ENCODE measurements at places on chromosomes 12 and 14.
A peak's percentile ranks its signal among the peaks of the same experiment; 100 is the strongest.

GRCh38 chr14:33954016-33954598 is 3.2 kb upstream of the EGLN3 start:
- peak; percentile 79 for DNase-seq

DNA sequence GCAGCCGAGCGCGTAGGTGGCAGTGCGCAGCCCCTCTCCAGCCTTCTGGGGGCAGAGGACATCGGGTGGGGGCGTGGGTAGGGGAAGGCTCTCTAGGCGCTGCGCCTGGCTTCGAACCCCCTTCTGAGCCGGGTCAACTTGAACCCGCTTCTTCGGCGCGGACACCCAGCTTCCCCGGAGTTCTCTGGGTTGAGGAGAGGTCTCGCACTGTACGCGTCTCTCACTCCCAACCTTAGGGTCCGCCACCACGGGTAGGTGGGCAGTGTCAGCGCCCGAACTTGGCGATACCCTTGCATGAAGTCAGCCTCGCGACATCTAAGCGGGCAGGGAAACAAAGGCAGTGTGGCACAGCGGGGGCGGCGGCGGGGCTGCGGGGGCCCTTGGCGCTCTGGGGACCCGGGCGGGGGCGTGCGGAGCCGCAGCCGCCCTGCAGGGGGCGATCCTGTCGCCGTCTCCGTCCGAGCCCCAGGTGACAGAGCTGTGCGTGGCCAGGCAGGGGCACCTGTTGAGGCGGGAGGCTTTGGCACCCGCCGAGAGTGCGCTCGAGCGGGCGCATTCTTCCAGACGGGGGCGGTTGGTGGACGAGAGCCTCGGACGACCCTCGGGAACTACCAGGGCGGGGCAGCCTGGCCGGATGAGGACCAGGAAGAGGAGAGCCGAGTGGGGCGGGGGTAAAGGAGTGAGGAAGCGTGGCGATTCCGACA is 1.1 kb downstream of the GALNT16 start:
- DNase-seq: peak; percentile 24

- no peak for DNase-seq
Observed at GRCh38 chr14:33862261-33862802, 88.5 kb downstream of the EGLN3 start.

GRCh38 chr14:24332268-24332993 is 2.4 kb downstream of the ADCY4 start:
- peak; percentile 68 for DNase-seq

DNA sequence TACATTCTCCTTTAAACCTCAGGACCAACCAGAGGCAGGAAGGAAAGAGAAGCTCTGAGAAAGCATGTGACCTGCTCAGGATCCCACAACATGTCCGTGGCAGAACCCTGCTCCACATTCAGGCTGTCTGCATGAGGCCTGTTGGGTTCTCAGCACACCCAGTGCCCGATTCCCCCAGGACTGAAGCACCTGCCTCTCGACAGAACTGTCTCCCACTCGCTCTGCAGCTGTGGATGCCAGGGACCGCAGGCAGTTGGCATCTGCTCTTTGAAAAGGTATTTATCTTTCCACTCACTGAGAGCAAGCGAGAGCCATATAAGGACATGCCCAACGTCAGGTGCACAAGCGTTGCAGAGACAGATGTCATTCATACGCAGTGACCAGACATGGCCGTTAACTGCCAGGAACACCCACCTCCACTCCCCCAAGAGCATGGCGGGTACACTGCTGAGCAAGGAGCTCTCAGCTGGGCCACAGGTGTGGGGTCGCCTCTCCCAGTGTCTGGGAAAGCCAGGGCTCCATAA is 18.9 kb downstream of the PITPNM2 start:
- DNase-seq: peak; percentile 99

- peak; percentile 7 for DNase-seq
Observed at GRCh38 chr12:51391283-51392123, at the start of gene GALNT6. GALNT6 (minus strand) TSS chr12:51391406; CDS start chr12:51379781, 11,625 bp downstream.

- DNase-seq: no peak
Observed at GRCh38 chr14:91273885-91274273, 29.4 kb upstream of the GPR68 start.

- no peak for DNase-seq
Observed at GRCh38 chr12:115057445-115057844, 373.5 kb upstream of the TBX3 start.

- DNase-seq: no peak
Observed at GRCh38 chr14:73333031-73333430, 95.7 kb downstream of the PAPLN start.

DNA sequence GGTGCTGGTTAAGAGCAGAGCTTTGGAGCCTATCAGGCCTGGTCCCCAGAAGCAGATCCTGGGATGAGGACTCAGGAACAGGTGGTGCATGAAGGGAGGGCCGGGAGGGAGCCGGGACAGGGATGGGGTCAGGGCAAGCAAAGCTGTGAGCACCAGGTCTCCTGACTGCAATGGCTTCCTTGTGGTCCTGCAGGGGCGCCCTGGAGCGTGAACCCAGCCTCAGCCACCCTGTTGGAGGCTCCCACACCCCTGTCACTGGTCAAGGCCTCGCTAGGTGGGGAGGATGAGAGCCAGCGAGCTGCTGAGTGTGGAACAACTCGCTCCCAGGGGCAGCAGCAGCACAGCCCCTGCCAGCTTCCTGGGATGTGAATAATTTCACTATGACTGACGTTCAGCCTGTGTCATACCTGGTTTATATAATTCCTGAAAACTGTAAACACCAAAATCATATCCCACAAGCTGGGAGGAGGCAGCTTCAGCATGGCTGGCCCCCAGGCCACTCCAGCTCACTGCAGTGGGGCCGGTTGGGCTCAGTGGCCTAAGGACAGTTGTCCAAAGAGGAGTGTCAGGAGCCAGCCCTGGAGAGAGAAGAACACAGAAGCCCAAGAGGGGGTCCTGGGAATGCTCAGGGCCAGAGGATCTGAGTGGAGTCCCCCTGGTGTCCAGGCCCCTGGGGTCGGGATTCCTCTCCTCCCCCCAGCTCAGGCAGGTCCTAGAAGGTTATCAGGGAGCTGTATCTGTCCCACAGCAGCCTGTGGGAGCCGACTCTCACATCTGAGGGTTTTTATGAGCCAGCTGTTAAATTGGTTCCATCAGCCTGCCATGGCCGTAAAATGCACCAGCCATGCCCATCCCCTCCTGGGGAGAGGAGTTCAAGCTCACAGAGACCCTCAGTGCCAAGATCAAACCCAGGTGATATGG is 272.9 kb downstream of the ADGRD1 start:
- no peak for DNase-seq

- no peak for DNase-seq
Observed at GRCh38 chr12:123063535-123063934, 83.1 kb downstream of the ARL6IP4 start.

DNA sequence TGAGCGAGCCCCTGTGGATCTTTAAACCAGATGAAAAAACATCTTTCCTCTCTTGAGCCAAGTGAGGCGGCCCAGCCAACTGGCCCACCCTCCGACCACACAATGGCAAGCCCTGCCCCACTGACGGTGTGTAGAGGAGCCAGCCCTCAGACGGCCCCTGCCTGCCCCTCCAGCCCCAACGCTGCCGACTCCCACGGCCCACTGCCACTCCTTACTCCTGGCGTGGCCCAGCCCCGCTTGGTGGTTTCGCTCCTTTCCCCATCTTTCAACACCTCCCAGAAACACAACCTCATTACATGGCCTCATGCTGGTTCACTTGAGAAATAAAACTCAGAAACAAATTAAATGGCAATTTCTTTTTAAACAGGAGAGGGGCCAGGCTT is 80.6 kb upstream of the DICER1 start:
- no peak for DNase-seq

DNA sequence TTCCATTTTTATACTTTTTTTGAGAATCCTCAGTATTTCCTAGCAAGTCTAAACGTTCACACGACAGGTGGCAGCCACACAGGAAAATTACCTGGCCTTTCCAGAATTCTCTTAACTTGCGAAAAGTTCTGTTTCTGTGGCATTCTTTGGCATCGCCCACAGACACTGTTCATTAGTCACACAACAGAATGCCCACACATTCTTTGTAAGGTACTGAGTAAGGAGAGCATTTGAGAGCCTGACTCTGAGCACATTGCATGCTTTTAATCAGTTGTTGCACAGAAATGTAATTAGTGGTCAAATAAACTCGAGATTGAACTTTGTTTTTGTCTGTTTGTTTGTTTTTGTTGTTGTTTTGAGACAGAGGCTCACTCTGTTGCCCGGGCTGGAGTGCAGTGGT is 52.4 kb downstream of the LMNTD1 start:
- no peak for DNase-seq

DNA sequence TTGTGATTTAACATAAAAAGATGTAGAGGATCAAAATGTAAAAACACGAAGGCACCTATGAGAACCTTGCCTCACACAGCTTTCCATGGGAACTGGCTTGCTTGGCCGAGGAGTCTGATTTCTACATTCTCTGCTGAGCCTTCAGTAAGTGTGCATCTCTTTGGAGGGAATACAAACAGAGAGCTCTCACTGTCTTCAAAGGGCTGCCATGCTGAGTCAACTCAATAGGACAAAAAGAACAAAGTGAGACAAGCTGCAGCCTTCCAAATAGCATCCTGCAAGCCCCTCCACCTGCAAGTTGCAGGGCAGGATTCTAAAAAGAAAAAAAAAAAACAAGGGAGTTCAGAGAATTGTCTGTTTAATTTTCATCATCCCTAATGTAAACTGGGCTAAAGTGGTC is 411.9 kb downstream of the NELL2 start:
- no peak for DNase-seq

DNA sequence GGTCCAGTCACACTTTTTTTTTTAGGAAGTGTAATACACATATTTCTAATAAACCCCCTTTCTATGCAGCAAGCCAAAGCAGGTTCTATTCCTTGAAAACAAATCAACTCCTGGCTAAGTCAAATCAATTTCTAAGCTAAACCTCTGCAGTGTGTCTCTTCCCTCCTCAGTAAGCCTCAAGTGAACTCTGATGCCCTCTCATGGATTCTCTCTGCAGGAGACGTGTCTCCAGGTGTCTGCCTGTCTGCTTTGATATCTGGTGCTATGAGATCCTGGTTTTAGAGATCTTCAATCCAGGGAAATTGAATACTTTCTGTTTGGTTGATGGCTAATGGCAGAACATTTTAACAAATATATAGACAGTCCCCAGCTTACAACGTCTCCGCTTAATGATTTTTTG is 791.7 kb downstream of the AACS start:
- DNase-seq: no peak

DNA sequence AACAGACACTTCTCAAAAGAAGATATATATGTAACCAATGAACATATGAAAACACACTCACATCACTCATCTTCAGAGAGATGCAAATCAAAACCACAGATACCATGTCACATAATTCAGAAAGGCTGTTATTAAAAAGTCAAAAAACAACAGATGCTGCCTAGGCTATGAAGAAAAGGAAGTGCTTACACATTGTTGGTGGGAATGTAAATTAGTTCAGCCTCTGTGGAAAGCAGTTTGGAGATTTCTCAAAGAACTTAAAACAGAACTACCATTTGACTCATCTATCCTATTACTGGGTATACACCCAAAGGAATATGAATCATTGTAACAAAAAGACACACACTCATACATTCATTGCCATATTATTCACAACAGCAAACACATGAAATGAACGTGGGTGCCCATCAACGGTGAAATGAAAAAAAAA is 35.1 kb downstream of the EIF2S3B start:
- no peak for DNase-seq

- no peak for DNase-seq
Observed at GRCh38 chr12:14795028-14795448, 8.2 kb downstream of the WBP11 start.

DNA sequence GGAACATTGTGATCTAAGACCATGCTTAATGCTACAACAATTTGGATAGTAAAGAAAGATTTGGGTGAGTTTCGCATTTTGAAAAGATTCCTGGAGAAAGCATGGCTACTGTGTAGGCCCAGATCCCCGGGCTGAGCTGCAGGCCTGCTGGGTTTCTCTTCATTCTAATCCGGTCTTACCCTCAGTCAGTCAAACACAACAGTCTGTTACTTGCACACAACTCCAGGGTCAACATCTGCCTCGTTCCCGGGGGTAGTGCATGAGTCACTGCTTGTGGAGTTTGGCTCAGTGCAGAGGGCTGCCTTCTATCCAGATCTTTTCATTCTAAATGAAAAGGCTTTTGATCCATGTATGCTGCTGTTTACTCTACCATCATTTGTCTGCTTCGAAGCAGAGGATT is 60.4 kb upstream of the SEL1L start:
- no peak for DNase-seq

All from NCI-H1105 treated with DMSO at 0.1 percent for 48 hours (cell line).